ENCODE measurements at places on chromosomes 5 and 9.
A peak's percentile ranks its signal among the peaks of the same experiment; 100 is the strongest.

DNA sequence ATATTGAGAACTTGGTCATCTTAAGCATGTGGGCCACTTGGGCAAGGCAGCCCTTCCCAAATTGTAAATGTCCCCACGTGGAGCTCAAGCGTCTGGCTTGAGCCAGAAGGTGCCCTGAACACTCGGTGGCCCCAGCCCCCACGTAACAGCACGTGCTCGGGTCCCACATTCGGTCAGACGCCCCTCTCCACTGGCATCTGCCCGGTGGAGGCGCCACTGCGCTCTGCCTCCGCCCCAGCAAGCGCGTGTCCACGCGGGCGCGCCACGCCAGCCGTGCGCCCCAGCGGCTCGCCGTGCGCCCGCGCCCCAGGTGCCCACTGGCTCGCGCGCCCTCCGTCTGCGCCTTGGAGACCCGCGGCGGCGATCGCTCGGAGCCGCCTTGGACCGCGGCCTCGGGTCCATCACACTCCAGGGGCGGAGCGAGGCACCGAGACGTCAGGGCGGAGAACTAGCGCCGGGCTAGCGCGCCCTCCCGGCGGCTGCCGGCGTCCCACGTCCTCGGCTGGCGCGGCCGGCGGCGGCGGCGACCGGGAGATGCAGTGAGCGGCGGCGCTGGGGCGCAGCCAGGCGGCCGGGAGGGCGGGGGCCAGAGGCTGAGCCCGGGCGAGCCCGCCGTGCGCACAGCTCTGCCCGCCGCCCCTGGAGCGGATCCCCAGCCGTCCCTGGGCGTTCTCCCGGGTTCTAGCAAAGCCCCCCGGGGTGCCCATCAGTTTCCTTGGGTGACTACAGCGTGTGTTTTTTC, at the start of gene PALM2AKAP2:
PALM2AKAP2 (plus strand) TSS at position 488 of the 742 bp plus-strand sequence. CDS start 291 bp downstream, outside the sequence.
- DNase-seq = no peak

DNA sequence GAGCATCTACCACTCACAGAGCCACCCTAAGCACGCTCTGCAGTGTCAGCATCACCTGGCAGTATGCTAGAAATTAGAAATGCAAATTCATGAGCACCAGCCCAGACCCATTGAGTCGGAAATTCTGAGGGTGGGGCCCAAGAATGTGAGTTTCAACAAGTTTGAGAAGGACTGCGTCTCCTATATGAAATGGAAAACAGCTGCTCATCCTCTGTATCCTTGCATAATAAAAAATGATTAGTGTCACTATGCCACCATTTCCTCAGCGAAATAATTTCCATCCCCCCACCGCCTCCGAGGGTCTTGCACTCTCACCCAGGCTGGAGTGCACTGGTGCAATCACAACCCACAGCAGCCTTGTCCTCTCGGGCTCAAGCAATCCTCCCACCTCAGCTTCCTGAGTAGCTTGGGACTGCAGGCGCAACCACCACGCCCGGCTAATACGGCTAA, 1.3 kb upstream of the IQGAP2 start:
- peak; percentile 55 for DNase-seq

DNA sequence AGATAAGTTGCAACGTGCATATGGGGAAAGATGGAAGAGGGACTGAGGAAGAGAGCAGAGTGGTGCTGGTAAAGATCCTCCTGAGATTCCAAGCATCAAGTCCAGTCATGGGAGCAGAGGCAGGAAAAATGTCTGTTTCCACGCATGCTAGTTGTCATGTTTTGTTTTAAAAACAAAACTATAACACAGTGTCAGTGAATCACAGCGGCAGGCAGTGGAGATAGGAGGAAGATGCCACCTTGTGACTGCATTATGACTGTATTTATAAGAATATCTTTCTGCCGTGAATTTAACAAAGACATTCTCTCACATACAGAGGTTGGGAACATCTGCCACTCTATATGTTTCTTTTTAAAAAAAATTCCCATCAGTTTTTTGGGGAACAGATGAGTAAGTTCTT, 3.7 kb upstream of the SVEP1 start:
- DNase-seq = no peak

- no peak for DNase-seq
Measured at GRCh38 chr5:26486631-26487030, 551.8 kb downstream of the CDH9 start.

GRCh38 chr9:127959841-127960409, 20.9 kb downstream of the EEIG1 start:
- DNase-seq = no peak

GRCh38 chr5:95649842-95650620, 3.5 kb downstream of the RFESD start:
- no peak for DNase-seq

- no peak for DNase-seq
Measured at GRCh38 chr5:147061431-147061830, 173.4 kb upstream of the STK32A start.

GRCh38 chr5:116559239-116559638, 15.4 kb downstream of the SEMA6A start:
- DNase-seq = no peak

GRCh38 chr5:109674596-109674995, 15.1 kb upstream of the MAN2A1 start:
- DNase-seq = no peak

DNA sequence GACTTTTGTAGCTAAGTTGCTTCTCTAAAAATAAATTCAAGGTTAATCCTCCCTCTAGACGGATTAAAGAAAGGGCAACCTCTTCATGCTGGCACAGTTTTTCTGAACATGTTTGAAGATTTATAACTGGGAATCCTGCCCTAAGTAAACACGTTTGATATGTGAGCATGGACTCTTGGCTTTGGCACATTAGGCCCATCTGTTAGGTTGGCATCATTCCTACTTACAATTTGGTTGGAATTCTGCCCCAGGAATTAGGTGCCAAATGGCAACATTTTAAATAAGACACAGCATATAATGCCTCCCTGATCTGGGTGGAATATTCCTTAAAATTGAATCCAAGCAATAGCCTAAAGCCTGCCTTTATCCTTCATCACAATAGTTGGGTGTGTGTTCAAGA, 372.3 kb upstream of the CDH18 start:
- no peak for DNase-seq

DNA sequence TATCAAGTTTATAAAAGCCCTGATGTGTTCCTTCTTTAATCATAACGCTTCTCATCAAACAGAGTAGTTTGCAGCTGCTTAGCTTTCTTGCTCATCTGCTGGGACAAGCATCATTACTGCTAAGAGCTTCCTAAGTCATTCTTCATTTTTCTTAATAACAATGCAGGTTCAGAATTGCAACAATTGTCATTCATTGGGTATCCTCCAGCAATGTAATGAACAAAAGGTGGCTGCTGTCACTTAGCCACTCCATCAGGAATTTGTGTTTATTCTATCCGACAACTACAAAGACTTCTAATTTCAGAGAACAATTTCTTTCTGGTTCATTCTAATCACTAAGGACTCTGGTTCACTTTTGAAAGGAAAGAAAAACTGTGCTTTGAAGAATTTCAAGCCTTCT, 836.7 kb upstream of the CDH10 start:
- DNase-seq = no peak

GRCh38 chr5:144202072-144202471, 31.4 kb downstream of the KCTD16 start:
- no peak for DNase-seq

GRCh38 chr9:70883056-70883455, 238.4 kb downstream of the TRPM3 start:
- no peak for DNase-seq

GRCh38 chr9:117073539-117074341, 341.1 kb downstream of the ASTN2 start:
- no peak for DNase-seq

- DNase-seq = no peak
Measured at GRCh38 chr5:132376694-132377641, 7.5 kb downstream of the SLC22A5 start.

DNA sequence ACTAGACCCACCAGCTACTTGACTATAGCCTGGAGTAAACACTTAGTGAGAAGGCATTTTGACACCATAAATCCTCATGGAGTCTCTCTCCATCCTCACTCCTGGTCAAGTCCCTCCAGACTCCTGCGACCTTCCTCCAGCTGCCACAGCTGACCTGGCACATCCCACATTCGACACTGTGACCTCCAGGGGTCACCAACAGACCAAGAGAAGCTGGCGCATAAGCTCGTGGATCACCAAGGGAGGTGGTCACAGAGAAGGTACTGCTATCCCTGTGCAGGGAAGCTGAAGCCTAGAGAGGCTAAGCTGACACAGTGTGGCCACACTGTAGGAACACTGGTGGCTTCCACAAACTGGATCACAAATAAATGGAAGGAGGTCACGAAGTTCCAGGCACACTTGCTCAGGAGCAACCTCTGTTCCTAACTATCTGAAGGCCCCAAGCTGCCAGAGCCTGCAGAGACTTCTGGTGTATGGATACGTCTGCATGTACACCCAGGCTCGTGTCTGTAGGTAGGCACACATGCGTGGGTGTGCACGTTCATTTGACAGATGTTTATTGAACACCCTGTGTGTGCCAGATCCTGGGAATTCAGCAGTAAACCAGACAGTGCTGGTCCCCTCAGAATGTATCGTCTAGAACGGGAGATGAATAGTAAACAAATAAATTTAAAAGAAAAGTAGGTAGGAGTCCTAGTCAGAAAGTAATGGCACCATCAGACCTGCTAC, 104.4 kb downstream of the C5orf15 start:
- no peak for DNase-seq

DNA sequence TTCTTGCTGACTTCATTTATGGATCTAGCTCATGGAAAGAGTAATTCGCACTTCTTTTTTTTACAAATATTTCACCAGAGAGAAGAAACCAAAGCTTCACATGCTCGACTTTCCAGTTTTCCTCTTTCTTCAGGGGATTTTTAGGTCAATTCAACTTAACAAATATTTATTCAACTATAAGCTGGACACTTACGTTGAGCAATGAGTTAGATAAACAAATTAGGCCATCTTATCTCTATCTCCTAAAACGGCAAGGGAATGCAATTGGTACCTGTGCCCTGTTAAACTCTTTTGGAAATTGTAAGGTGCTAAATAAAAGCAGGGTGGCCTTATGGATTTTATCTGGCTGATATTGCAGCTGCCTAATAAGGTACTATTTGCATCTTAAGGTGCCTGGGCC, 145.1 kb upstream of the RAI14 start:
- no peak for DNase-seq

- no peak for DNase-seq
Measured at GRCh38 chr5:17384181-17384580, 113.8 kb upstream of the TAF11L2 start.

DNA sequence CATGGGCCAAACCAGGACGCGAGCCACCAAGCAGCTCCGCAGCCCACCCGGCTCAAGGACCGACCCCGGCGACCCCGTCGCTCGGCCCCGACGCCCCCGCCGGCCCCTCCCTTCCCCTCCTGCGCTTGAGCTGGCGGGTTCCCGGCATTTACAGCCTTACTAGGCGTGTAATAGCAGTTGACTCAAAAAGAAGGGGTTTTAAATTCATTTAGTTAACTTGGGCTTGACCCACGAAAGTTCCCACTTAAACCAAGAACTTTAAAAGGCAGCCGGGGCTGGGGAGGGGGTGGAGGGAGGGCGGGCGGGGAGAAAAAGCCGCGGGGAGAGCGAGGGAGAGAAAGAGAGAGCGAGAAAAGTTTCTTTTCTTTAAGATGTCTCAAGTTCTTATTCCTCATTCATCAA, 636 bp downstream of the PRDM12 start:
- DNase-seq = no peak

DNA sequence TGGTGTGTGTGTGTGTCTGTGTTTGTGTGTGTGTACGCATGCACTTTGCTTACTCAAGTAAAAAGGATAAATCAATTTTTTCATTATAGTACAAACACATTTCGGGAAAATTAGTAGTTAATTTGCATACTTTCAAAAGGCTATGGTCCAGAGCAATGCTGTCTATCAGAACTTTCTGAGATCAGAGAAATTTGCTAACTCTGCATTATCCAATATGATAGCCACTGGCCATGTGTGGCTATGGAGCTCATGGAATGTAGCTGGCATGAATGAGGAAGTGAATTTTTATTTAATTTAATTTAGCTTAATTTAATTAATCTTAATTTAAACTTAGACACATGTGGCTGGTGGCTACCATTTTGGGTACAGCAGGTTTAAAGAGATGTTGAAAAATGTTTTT, 289.6 kb downstream of the MAT2B start:
- DNase-seq = no peak

- no peak for DNase-seq
Measured at GRCh38 chr5:24633715-24634325, 11.0 kb downstream of the CDH10 start.

DNA sequence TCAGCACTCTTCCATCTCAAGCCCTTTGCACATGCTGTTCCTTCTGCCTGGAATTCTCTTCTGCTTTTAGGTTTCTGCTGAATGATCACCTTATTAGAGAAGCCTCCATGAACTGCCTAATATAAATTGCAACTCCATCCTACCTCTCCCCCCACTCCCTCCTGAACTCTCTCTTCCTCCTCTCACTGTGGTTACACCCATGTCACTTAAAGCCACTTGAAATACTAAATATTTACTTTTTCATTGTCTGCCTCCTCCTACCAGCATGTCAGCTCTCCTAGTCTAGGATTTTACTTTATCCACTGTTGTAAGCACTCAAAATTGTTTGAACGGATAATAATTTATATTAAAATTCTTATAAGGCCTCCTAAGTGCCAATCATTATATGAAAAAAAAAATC, 43.8 kb downstream of the ACTL7B start:
- no peak for DNase-seq

- no peak for DNase-seq
Measured at GRCh38 chr5:81785322-81785721, 34.4 kb upstream of the SSBP2 start.

DNA sequence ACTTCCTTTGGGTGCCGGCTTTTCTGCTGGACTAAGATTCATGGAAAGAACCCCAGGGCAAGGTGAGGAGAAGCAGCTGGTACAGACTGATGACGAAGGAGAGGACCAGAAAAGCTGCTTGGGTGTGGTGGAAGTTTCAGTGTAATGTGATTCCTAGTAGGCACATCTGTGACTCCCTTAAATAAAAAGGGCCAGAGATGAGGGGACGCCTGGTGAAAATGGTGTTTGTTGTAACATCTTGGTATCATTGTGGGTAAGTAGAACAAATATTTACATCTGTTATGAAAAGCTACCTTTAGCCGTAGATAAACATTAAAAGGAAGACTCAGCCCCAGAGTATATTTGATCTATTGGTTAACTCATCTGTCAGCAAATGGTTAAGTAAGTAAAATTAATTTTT, 33.8 kb downstream of the OTULINL start:
- no peak for DNase-seq

DNA sequence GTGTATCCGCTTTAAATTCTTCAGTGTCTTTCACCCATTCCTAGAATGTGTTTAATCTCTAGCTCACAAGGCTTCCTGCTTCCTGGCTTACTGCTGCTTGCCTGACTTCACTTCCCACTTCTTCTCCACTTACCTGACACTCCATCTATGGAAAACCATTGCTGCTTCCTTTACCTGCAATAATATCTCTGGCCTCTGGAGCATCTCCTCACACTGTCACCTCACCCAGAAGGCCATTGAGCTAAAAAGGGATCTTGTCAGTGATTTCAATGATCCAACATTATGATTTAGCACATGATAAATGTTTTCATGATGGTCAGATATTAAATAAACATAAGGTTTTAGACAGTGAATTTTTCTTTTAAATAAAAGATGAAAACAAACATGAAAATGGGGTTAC, 281.1 kb downstream of the MRPS30 start:
- no peak for DNase-seq
